ENCODE measurements at places on chromosomes 16 and 17.

DNA sequence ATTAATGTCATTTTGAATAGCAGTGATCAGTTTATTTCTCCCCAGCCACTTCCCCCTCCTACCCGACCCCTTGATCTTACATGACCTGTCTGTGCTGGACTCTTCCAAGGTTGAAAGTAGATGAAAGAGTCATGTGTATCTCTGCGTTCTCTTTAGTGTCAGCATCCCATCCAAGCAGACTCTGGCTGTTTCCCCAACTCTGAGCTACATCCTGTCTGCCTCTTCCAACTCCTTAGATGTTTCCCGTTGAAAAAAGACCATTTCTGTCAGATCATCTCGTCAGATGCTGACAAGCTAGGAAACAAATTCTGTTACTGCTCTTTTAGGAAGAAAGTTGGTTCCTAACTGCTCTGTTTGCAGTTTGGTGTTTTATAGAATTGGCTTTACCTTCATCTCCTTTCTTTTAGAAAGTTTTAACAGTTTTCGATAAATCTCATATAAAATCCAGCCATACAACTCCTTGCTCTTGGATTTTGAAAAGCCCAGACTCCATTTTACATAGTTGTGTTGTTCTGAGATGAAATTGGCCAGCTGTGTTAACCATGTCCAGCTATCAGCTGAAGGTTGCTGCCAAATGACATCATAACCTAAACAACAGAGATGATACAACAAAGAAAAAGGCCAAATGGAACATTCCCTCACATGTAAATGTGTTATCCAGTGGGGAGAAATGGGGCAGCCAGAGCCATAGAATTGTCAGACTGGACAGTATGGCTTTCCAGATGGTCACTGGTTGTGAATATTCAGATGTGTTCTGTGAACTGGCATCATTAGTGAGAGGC is 43.5 kb downstream of the CYB561 start:
- no peak for DNase-seq

GRCh38 chr17:18151290-18151689 is 32.3 kb upstream of the ALKBH5 start:
- no peak for DNase-seq

DNA sequence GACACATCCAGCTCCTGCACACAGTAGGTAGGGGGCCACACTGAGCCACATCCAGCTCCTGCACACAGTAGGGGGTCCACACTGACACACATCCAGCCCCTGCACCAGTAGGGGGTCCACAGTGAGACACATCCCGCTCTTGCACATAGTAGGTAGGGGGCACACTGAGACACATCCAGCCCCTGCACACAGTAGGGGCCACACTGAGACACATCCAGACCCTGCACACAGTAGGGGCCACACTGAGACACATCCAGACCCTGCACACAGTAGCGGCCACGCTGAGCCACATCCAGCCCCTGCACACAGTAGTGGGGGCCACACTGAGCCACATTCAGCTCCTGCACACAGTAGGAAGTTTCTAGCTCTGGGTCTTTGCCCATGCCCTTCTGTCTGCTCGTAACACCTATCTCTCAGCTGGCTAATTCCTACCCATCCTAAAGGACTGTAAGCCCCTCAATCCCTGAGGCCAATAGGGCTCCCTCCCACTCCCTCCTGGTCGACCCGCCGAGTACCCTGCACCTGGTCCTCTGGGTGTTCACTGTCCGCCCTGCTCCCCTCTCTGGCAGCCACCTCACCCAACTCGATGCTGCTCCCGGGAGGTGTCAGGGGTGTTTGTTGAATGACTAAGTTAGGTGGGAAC is 9.4 kb upstream of the ATP2A3 start:
- no peak for DNase-seq

- DNase-seq: no peak
These were observed 186.3 kb upstream of the XYLT1 start for GRCh38 chr16:17657045-17657444.

DNA sequence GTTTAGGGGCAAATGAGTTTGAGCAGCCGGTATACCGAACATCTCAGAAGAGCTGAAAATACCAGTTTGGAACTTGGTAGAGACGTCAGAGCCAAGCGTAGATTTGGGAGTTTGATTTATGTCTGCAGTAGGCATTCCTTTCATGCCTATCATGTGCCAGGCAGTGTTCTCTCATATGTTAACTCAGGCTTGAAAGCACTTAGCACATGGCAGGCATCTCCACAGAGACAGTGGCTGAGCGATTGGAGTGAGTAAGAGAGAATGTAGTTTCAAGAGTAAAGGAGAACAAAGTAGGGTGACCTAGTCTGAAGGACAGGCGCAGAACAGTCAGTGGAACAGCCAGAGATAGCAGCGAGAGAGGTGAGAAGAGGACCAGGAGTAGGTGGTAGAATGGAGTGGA is 207.0 kb downstream of the FTO start:
- no peak for DNase-seq

GRCh38 chr16:13106464-13106863 is 205.1 kb downstream of the SHISA9 start:
- DNase-seq: no peak

DNA sequence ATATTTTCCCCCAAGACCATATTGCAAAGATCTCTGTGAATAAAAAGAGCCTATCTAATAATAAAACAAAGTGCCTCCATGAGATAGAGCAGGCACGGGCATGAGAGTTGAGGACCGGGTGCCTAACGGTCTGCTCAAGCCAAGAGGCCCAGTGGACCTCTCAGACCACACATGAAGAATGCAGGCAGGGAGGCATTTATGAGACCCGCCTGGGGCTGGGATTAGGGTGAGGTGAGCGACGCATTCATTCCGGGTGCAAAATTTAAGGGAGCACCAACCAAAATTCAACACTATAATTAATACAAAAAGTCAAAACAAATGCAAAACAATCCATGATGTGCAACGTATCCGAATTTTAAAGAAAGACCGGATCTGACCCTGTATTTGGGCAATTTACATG is 108.5 kb downstream of the MAF start:
- no peak for DNase-seq

DNA sequence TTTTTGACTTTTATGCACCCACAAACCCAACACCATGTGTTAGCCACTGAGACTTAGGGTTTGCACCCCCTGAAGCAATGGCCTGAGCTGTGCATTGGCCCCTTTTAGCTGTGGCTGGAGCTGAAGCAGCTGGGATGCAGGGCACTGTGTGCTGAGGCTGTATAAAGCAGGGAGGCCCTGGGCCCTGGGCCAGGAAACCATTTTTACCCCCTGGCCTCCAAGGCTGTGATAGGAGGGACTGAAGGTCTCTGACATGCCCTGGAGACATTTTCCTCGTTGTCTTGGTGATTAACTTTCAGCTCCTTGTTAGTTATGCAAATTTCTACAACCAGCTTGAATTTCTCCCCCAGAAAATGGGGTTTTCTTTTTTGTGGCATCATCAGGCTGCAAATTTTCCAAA is 6.7 kb upstream of the ANKFN1 start:
- no peak for DNase-seq

GRCh38 chr16:85716022-85716679 is 27.4 kb upstream of the GINS2 start:
- no peak for DNase-seq

DNA sequence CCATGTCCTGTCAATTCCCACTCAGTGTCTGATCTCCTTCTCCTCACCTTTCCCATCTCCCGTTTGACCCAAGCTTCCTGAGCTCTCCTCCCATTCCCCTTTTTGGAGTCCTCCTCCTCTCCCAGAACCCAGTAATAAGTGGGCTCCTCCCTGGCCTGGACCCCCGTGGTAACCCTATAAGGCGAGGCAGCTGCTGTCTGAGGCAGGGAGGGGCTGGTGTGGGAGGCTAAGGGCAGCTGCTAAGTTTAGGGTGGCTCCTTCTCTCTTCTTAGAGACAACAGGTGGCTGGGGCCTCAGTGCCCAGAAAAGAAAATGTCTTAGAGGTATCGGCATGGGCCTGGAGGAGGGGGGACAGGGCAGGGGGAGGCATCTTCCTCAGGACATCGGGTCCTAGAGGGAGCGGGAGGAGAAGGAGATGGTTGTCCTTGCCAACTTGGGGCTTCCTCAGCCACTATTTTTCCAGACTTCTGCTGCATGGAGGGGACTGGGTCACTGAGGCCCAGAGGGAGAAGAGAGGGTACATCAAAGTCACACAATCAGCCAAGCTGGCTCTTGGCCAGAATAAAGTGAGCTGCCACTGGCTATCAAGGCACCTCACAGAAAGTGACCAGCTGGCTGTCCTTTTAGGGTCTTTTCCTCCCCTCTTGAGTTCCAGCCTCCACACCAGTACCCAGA is 1.9 kb upstream of the TBC1D10B start:
- DNase-seq: no peak

DNA sequence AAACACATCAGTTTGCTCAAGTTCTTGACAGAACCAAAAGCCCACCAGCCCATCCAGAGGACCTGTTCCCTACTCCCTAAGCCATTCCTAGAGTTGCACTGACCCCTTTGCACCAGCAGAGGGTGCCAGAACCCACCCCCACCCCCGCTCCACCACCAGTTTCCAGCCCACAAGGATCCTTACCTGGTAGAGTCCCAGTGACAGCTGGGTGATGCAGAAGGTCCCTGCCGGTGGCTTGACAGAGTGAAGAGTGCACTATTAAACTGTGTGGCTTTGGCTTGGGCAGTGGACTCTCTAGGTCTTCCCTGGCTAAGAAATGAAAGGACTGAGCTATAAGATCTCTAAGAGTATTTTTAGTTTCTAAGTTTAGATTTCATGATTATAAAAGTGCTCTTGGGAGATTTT is 73.3 kb upstream of the MTMR4 start:
- peak; percentile 14 for DNase-seq

GRCh38 chr16:13109171-13109570 is 207.8 kb downstream of the SHISA9 start:
- no peak for DNase-seq

- DNase-seq: no peak
These were observed 351.0 kb upstream of the PSMD7 start for GRCh38 chr16:73945631-73946030.

DNA sequence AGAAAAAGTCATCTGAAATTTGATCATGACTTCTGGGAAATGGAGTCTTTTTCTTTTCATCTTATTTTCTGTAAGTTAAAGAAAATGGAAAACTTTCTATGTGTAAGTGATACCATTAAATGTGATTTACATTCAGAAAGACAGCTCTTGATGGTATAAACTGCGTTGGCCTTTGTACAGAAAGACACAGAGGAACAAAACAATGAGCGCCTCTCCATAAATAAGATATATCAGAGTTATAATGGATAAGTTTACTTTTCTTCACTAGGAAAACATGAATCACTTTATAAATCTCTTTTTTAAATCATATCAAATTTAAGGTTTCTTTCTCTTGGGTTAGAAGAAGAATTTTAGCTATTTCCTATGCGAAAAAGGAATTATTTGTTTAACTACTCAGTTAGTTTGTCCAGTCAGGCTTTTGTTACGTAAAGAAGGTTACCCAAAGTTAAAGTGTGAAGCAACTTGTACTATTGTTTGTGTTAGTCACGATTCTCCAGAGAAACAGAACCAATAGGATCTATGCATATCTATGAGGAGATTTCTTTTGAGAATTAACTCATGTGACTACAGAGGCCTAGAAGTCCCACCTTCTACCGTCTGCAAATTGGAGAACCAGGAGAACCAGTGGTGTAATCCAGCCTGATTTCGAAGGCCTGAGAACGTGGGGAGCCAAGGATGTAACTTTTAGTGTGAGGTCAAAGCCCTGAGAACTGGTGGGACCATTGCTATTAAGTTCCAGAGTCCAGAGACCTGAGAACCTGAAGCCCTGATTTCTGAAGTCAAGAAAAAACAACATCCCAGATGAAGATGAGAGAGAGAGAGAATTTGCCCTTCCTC is 295.4 kb upstream of the KCNJ16 start:
- no peak for DNase-seq

- DNase-seq: no peak
These were observed 229.2 kb upstream of the WSCD1 start for GRCh38 chr17:5840811-5841446.

All from stimulated activated CD8-positive, alpha-beta memory T cell treated with anti-CD3 and anti-CD28 coated beads, Interleukin-4, amount 100 ng/mL, for 1 hour (primary cell).